ENCODE measurements at places on chromosomes 1 and 21.

- DNase-seq = peak; percentile 59
Observed at GRCh38 chr1:206635978-206636345, 626 bp downstream of the DYRK3 start.

DNA sequence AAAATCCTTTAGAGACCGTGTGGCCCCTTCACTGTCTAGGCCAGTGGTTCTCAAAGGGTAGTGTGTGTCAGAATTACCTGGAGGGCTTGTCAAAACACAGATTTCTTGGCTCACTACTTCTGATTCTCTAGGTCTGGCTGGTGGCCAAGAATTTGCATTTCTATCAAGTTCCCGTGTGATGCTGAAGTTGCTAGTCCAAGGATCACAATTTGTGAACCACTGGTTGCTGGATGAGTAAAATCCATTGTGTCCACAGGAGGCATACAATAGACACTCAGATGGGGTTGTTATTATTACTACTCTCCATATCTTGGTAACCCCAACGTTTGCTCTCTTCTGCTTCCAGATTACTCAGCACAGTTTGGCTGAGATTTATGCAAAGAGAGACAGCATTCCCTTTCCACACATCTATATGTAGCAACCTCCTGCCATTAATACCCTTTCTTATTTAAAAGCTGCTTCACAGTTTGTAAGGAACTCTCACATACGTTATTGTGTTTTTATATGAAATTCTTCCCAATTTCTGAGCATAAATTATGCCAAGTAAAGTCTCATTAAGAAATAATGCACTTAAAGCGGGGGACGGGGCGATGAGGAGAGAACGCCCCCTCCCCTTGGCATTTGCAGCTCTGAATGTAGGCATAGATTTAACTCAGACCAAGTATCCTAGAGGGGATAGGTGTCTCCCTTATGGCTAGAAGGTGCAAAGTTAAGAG lies 720 bp upstream of the TMCC2 start:
- DNase-seq = peak; percentile 64

DNA sequence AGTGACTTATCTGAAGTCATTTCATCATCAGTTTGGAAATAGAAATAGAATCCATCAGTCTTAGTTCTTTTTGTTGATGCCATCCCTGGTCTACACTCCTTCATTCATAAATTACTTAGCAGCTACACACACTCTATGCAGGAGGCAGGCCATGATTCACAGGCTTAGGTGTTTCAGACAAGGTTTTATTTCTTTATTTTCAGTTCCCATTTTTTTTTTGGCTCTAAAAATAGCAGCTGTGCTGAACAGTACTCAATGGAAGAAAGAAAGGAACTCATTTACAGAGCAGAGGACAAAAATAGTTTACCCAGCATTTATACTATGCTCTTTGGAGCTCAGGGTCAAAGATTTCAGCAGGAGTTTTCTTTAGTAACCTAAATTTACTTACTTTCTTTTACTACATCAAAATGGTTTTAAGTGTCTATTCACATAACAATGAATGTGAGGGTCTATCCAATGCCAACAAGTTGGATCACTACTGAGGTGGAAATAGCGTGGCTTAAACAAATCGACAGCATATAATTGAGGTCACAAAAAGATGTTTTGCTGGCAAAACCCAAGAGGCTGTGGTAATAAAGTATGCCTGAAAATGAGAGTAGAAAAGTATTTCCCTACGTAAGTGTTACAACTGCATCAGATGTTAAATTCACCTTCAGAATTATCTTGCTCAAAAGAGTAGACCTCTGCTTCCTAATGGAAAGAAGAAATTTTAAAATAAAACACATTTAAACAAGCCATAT lies 7.7 kb downstream of the KRTAP19-8 start:
- DNase-seq = no peak

DNA sequence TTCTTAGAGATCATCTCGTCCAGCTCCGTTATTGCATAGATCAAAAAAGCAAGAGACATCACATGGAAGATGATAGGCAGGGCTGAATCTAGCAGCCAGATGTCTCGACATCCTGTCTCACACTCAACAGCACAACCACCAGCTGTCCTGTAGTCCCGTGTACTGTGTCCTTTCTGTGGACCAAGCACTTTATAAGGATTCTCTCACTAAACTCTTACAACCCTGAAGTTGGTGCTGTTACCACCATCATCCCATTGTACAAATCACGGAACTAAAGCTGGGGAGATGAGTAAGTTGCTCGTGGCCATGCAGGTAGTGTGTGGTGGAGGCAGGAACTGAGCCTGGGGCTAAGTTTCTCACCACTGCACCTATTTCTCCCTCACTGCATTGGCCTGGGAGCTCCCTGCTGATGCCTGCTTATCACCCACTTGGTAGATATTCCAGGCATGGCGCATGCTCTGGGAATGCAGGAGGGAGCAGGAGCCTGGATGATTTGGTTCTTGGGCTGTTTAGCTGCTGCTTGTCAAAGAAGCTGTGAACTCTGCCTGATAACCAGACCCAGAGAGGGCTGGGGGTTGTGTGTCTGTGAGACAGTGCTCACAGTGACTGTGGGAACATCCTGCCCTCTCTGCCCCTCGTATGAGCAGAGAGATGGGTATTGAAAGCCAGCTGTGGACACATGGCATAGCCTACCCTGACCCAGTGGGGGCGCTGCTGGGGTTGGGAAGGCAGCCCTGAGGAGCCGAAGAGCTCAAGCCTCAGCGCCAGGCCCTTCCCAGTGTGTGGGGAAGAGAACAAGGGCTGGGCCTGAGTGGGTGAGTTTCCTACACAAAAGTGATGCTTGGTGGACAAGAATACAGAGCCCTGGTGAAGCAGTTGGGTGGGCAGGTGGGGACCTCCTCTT lies 13.6 kb downstream of the PPFIA4 start:
- DNase-seq = peak; percentile 52

GRCh38 chr1:32962248-32962896 lies 2.2 kb downstream of the RNF19B start:
- peak; percentile 79 for DNase-seq

DNA sequence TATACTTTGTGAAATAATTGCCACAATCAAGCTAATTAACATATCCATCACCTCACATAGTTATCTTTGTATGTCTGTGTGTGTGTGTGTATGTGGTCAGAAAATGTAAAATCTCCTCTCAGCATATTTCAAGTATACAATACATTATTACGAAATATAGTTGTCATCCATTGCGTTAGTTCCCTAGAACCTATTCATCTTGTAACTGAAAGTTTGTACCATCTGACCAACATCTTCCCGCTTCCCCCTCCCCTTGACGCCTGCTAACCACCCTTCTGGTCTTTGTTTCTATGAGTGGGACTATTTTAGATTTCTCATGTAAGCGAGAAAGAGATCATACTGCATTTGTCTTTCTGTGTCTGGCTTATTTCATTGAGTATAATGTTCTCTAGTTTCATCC lies 455.3 kb downstream of the KCNT2 start:
- no peak for DNase-seq

GRCh38 chr1:61579802-61580201 lies 145.1 kb downstream of the TM2D1 start:
- DNase-seq = no peak

- DNase-seq = no peak
Observed at GRCh38 chr1:109231066-109231465, 17.3 kb downstream of the SARS1 start.

Data from NAMALWA (cell line).